ENCODE measurements at places on chromosomes 11 and 22. TPM values are rescaled to one million over a fixed set of nuclear protein-coding genes. Genes with fewer than 3 reads are reported as not detected.

DNA sequence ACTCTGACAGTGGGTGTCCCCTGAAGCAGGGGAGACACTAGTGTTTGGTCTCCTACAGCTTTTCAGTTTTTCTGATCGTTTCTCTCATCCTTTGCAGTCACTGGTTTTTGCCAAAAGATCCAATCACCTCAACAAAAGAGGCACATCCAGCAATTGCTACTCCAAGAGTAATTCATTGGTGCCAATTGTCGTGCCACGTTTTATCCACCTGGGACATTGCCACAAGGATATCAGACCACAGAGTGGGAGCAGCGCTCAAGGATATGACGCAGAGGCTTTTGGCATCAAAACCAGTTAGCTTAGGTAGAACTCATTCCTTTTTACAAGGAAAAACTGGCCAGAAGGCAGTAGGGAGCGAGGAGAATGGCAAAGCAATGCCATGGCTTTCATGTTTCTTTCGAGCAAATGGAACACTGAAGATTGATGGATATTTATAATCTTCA lies 40.9 kb upstream of the BLID start:
- no peak for DNase-seq

DNA sequence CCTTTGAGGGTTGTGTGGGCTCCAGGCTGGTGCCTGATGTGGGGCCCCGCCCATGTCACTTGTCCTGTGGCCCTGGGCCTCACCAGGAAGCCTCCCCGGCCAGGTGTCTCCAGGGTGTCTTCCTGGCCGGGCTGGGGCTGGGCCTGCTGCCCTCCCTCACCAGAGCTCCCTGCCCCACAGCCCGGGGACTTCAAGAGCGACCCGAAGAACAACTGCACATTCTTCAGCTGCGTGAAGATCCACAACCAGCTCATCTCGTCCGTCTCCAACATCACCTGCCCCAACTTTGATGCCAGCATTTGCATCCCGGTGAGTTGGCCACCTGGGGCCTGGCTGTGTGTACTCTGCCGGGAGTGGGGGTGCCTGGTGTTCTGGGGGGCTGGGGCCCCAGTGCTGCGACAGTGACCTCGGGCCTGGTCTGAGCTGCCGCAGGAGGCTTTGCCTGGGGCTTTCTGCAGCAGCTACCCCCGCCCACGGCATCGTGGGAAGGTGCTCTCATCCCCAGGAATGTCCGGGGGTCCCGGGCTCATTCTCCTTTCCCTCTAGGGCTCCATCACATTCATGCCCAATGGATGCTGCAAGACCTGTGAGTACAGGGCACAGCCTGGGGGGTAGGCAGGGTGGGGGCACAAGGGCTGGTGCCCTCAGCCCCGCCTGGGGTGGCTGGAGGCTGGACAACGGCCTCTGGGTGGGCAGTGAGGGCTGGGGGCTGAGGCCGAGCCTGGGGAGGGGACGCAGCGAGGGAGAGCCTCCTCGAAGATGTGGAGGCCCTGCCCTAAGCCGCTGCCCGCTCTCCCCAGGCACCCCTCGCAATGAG lies 34.6 kb downstream of the MUC2 start:
- DNase-seq: no peak

- no peak for DNase-seq
Observed at GRCh38 chr11:74278721-74279161, 32.7 kb downstream of the P4HA3 start.

The E2F8 gene
- 9.6 TPM for total RNA-seq

GRCh38 chr11:2933375-2934020 lies 4.3 kb upstream of the PHLDA2 start:
- DNase-seq: no peak

DNA sequence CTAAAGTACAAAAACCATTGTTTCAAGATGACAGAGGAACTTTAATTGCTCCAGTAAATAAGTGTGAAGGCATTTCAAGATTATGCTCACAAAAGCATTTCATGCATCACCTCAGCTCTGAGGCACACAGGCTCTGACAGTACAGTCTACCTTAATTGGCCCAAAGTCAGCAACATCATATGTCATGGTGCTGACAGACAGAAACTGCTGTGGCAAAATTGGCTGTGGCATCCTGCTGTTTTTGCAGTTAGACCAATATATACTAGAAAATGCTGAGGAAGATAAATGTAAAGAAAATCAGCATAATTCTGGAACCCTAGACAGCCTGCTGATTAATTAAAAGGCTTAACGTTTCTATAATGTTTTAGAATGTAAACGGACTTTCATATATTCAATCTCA lies 34.9 kb upstream of the PPP2R1B start:
- DNase-seq: no peak

DNA sequence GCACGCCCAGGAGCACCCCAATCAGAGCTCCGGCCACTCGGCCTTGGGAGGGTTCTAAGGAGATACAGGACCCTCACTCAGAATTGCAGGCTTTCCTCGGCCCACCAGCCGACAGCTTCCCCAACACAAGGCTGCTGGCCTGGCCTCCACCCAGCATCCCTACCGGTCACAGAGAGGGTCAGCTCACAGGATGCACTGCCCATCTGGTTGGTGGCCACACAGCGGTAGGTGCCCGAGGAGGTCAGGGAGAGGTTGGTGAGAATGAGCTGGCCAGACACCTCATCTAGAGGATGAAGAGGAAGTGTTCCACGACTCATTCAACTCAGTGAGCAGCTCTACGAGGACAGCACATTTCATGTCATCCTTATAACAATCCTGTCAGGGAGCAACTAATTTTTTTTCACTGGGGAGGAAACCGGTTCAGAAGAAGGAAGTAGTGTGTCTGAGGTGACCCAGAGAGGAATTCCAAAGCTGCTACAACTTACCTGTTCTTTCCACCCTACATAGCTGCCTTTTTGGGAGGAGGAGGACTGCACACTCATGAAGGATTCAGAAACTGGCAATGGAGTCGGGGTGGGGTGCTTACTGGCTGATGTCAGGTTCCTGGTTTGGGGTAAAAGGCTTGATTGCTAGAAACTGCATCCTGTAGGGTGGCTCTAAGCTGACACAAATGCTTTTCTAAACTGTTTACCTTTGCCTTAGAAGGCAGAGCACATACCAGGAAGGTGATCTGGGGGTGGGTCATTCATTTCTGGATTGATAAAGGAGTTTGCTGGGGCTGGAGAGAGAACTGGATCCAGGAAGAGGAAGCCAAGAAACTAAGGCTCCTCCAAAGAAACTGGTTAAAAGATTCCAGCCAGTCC lies 3.3 kb downstream of the VSIG2 start:
- no peak for DNase-seq

GRCh38 chr11:94650756-94651155 lies 83.6 kb downstream of the PIWIL4 start:
- DNase-seq: no peak

The MAPK12 gene
- total RNA-seq: 2.8 TPM

DNA sequence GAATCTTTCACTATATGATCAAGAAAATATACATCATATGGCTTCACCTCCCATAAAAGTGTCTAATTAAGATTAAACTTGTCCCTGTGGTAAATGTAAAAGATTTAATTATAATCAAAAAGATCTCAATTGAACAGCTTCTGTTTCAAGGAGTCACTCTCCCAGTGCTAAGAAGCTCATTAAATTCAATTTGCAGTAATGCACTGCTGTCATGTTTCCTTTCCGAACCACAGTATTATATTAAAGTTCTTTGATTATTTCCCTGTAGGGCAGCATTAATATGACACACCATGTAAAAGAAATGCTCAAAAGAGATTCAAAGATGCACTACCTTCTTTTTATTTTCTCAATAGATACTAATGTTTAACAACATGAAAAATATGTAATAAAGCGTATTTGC lies 758.4 kb downstream of the LRRC4C start:
- no peak for DNase-seq

The PHF21B gene
- total RNA-seq: not detected

The PHOX2A gene
- total RNA-seq: not detected

The MGAT3 gene
- total RNA-seq: 0.08 TPM

The BCL2L13 gene
- 31.8 TPM for total RNA-seq

- DNase-seq: no peak
Observed at GRCh38 chr22:49896201-49896600, 22.0 kb downstream of the ALG12 start.

The GALNT18 gene
- 11.0 TPM for total RNA-seq

- DNase-seq: no peak
Observed at GRCh38 chr11:57316017-57316416, 8.7 kb downstream of the TNKS1BP1 start.

The UBQLN3 gene
- total RNA-seq: 0.33 TPM

- no peak for DNase-seq
Observed at GRCh38 chr11:70552167-70553150, 154.1 kb downstream of the CTTN start.

DNA sequence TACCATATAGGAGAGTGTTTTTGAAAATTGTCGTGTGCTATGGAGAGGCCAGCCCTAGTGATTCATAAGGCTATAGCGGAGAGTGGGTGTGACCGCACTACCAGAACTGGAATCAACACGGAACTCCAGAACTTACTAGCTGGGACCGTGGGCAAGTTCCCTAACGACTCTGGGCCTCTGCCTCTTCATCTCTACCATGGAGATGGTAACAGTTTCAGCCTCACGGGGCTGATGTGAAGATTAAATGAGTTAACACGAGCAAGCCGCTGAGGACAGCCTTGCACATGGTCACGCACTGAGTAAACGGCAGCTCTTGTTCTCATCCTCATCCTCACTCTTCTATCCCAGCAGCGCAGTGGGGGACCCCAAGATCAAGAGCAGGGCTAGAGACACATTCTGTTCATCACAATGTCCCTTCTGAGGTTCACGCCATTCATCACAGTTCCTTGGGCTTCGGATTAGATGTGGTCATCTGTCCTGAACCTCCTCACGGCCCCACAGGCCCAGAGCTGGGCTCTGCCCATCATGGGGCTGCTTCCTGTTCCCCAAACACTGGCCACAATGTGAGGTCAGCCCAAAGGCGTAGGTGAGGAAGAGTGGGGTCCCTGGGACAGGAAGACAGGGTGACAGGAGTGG lies 47.2 kb upstream of the CD5 start:
- DNase-seq: no peak

GRCh38 chr11:64124147-64124546 lies 41.8 kb downstream of the MACROD1 start:
- DNase-seq: no peak

DNA sequence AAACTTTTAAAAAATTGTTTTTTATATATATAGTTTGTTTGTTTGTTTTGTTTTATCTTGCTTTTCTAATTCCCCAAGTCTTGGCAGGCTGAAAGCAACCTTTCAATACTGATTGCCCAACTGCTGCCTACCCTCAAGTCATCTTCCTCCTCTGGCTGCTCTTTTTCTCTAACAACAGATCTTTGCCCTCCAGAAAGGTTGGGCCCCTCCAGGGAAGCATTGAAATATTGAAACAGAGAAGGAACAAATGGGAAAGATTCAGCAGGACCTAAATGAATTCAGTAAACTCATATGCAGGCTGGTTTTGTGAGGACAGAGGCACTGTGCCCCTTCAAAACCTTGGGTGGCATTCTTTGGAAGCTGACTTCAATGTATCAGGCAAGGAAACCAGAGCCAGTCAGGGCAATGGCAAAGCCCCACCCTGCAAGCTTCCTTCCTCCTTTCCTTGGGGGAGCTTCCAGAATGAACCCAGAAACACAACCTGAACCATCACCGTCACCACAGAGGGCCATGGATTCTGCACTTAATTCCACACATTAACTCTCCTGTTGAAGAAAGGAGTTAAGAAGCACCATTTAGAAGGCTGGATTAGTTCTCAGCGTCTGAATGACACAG lies 815 bp upstream of the MS4A6A start:
- DNase-seq: no peak

- DNase-seq: no peak
Observed at GRCh38 chr22:30438559-30438958, 13.0 kb downstream of the MTFP1 start.

The ANGPTL5 gene
- not detected for total RNA-seq

GRCh38 chr11:14653090-14653489 lies 9.5 kb downstream of the PDE3B start:
- DNase-seq: no peak

DNA sequence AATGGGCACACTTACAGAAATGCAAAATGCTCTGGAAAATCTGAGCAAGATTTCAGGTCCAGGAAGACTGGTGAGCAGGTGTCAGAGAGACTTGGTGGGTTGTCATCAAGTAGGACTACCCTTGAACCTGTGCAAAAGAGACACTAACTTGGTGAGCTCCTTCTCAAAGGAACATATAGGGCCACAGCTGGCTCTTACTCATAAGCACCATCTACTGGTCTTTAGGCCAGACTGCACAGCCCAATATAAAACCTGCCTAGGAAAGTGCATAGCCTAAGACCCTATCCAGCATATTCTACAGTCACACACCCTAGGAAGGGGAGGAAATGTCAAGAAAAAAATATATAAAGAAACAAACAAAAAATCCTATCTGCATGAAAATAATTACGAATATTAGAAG lies 18.2 kb upstream of the OR10W1 start:
- no peak for DNase-seq

DNA sequence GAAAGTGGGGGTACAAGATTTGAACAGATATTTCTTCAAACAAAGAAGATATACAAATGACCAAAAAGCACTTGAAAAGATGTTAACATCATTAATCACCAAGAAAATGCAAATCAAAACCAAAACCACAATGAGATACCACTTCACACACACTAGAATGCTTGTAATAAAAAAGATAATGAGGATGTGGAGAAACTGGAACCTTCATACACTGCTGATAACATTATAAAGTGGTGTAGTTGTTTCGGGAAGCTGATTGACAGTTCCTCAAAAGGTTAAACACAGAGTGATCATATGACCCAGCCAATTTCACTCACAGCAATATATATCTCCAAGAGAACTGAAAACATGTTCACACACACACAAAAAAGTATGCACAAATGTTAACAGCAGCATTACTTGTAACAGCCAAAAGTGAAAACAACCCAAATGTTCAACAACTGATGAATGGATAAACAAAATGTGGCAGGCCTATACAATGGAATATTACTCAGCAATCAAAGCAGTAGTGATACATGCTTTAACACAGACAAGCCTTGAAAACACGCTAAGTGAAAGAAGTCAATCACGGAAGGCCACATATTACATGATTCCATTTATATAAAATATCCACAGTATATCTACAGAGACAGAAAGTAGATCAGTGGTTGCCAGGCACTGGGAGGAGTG lies 15.1 kb downstream of the PITPNB start:
- DNase-seq: no peak

DNA sequence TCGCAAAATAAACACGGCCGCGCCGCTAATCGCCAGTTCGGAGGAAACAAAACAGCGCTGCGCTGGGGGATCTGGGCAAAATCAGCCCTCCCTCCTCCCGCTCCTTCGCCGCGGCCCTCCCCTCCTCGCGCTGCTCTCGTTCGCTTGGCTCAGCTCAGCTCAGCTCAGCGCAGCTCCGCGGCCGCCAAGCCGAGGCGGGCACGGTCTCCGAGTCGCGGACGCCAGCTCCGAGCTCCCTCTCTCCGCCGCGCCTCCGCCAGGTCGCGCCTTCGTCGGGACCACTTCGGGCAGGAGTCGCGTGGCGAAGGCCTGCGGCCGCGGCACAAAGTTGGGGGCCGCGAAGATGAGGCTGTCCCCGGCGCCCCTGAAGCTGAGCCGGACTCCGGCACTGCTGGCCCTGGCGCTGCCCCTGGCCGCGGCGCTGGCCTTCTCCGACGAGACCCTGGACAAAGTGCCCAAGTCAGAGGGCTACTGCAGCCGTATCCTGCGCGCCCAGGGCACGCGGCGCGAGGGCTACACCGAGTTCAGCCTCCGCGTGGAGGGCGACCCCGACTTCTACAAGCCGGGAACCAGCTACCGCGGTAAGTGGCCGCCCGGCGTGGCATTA lies at the start of gene SPON1:
TSS of gene SPON1 (plus strand) at position 162 of the 607 bp plus-strand sequence. CDS start at position 344, 182 bp downstream.
- no peak for DNase-seq

- DNase-seq: no peak
Observed at GRCh38 chr11:62538470-62539237, 8.0 kb downstream of the AHNAK start.

- DNase-seq: no peak
Observed at GRCh38 chr11:74866557-74866956, 82.3 kb downstream of the XRRA1 start.

- DNase-seq: no peak
Observed at GRCh38 chr11:134819041-134819440, 407.0 kb upstream of the B3GAT1 start.
